ENCODE measurements at places on chromosomes 5 and 9. TPM values are rescaled to one million over a fixed set of nuclear protein-coding genes. Genes with fewer than 3 reads are reported as not detected.

Gene PALM2AKAP2
- 0.23 TPM for total RNA-seq

- peak; percentile 54 for DNase-seq
Measured at GRCh38 chr5:131378721-131379541, 115.1 kb downstream of the CDC42SE2 start.

DNA sequence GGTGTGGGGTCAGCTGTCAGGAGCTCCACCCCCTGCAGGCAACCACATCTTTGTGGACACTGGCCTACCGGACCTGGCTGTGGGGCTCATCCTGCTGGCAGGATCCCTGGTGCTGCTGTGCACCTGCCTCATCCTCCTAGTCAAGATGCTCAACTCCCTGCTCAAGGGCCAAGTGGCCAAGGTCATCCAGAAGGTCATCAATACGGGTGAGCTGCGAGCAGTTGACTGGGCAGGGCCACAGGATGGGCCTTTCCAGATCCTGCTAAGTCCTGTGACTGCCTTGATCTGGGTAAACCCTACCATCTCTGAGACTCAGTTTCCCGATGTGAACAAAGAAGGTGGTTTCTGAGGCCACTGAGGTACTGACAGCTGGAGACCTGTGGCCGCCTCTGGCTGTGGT lies 6.5 kb downstream of the PFN3 start:
- DNase-seq, result no peak

DNA sequence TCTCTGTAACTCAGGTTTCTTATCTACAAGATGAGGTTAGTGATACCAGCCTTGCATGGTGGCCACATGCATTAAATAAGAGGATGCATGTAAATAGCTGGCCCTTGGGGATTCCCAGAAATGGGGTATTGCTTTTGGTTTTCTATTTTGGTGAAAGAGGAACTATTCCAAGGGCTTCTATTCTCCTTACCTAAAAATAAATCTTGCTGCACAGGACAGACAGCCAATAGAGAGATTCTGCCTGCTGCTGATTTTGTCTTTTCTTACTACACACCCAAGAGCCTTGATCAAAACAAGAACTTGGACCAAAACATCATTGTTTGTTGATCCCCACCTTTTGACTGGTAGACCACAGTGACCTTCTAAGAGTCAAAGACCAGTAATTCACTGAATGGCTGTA lies 161.8 kb downstream of the PJA2 start:
- DNase-seq, result no peak

DNA sequence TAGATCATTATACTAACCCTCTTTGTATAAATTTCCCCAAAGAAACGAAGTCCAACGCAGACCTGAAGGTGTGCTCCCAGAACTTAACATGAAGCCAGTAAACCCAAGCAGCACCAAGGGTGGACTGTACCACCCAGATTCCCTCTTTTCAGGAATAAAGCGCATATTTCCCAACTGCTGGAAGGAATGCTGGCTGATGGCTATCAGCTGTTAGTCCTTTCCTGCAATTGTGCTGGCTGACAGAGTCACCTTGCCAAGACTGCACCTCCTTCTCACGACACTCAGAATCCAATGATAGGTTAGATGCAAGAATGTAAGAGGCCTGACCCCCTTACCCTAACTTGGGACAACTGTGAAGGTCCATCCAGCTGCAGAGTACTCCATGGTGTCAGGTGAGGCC lies 93.9 kb downstream of the MAPKAP1 start:
- peak; percentile 91 for DNase-seq
